ENCODE measurements at places on chromosomes 2 and 18. TPM values are rescaled to one million over a fixed set of nuclear protein-coding genes. Genes with fewer than 3 reads are reported as not detected.

GRCh38 chr2:147531269-147531668 lies 313.6 kb upstream of the ACVR2A start:
- DNase-seq: no peak
- no peaks in the 10 kb centered on the region for H3K36me3 ChIP-seq
- no peak overlapping the region for H3K4me3 ChIP-seq
- no peaks in the 10 kb centered on the region for H3K27me3 ChIP-seq

GRCh38 chr2:218860950-218861381 lies 1.4 kb downstream of the WNT6 start:
- no peak overlapping the region for H3K27ac ChIP-seq
- H3K4me3 ChIP-seq: no peak overlapping the region
- H3K27me3 ChIP-seq: peaks cover 72% of the 10 kb centered on the region

The NR4A2 gene
- total RNA-seq: 1.2 TPM

GRCh38 chr2:76584474-76584873 lies 873.8 kb upstream of the GCFC2 start:
- H3K4me3 ChIP-seq: no peak overlapping the region
- no peak for DNase-seq
- H3K4me1 ChIP-seq: no peaks in the 10 kb centered on the region
- H3K27ac ChIP-seq: no peak overlapping the region
- H3K27me3 ChIP-seq: no peaks in the 10 kb centered on the region
- no peaks in the 10 kb centered on the region for H3K36me3 ChIP-seq

The TXNDC2 gene
- total RNA-seq: not detected

The SERPINB4 gene
- total RNA-seq: not detected

The TFCP2L1 gene
- total RNA-seq: 0.02 TPM

The DSC2 gene
- not detected for total RNA-seq

The UGT1A10 gene
- not detected for total RNA-seq

The ABCG5 gene
- total RNA-seq: not detected

The C1QL2 gene
- not detected for total RNA-seq

DNA sequence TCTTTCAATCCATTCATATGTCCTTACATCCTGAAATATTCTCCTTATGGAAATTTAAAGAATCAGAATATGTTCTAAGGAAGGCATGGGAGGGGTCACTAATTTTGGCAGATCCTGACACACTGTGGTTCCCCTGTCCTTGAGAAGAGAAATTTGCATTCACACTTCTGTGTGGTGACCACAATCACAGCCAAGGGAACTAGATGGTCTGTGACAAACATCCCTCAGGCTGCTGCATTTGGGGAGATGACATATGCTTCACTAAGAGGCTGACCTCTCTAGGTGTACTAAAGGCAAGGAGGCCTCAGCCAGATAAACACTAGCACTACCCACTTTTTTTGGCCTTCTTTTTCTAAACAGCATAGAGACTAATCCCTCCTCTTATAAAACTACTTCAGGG lies 129.6 kb downstream of the MREG start:
- no peaks in the 10 kb centered on the region for H3K4me1 ChIP-seq
- H3K36me3 ChIP-seq: no peaks in the 10 kb centered on the region
- DNase-seq: no peak
- H3K27me3 ChIP-seq: no peaks in the 10 kb centered on the region
- H3K27ac ChIP-seq: no peak overlapping the region
- no peak overlapping the region for H3K4me3 ChIP-seq

- H3K4me3 ChIP-seq: no peak overlapping the region
- H3K27me3 ChIP-seq: no peaks in the 10 kb centered on the region
- no peak for DNase-seq
- H3K36me3 ChIP-seq: no peaks in the 10 kb centered on the region
Measured at GRCh38 chr2:104140361-104140760, 713.6 kb upstream of the POU3F3 start.

Data from activated CD4-positive, alpha-beta T cell treated with anti-CD3 and anti-CD28 coated beads, Interleukin-2, amount 10 ng/mL, durations not matched to agents 7 days and 5 days (primary cell).